ENCODE measurements at places on chromosomes 11 and 22.

DNA sequence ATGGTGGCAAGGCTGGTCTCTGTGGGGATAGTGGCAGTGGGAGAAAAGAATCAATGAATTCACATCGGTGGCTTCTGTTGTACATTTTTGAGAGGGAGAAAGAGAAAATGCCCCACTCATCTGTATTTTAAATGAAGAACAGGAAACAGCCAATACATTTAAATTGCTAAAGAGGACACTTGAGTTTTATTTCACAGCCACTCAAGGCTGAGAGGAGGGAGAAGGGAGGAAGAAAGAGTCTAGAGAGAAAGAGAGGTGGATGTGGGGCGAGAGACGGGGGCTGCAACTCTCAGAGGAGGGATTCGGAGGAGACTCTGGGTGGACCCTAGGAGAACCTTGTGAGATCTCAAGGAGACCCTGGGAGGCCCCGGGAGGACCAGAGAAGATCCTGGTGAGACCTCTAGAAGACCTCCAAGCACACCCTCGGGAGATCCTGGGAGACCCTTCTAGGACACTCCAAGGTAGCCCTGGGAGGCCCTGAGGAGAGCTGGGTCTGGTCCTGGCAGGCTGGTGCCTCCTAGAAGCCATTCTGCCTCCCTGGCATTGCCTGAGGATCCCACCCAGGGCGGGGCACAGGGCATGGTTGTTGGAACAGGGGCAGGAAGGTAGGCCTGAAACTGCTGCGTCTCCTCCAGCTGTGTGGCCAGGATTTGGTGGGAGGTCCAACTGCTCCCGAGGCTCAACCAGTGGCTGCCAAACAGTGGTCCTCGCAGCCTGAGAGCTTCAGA, 91.0 kb upstream of the SHISAL1 start:
- no peak overlapping the region for H3K4me3 ChIP-seq
- no peaks in the 10 kb centered on the region for H3K4me1 ChIP-seq
- H3K36me3 ChIP-seq = no peaks in the 10 kb centered on the region
- H3K27me3 ChIP-seq = no peaks in the 10 kb centered on the region

GRCh38 chr22:19605508-19606331, 81.5 kb upstream of the CLDN5 start:
- H3K36me3 ChIP-seq = no peaks in the 10 kb centered on the region
- H3K4me1 ChIP-seq = peaks cover 12% of the 10 kb centered on the region
- no peak overlapping the region for H3K4me3 ChIP-seq

GRCh38 chr11:15805726-15806125, 550.6 kb downstream of the SOX6 start:
- DNase-seq = no peak
- H3K27ac ChIP-seq = no peak overlapping the region
- no peak overlapping the region for H3K4me3 ChIP-seq
- H3K36me3 ChIP-seq = no peaks in the 10 kb centered on the region
- no peaks in the 10 kb centered on the region for H3K4me1 ChIP-seq

DNA sequence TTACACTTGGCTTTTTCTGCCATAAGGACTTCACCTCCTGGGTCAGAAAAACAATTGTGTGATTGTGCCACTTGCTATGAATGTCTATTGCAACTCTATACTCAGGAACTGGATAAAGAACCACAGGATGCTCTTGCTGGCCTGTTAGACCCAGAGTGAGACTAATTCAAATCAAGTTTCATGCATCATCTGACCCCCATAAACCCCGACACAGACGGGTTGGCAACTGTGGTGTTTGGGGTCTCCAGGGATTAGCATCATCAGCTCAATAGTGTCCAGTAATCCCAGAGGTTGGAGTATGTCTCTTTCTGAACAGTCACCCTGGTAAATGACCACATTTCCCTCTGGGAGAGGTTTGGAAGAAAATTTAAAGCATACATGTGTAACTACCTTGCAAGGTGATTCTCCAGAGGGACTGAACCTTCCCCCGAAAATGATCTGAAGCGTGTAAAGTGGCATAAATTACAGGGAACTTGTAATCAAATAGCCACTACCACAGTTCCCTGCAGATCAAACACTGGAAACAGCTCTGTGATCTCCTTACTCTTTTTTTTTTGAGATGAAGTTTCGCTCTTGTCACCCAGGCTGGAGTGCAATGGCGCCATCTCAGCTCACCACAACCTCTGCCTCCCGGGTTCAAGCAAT, 1097.6 kb downstream of the TBC1D22A start:
- DNase-seq = no peak
- no peaks in the 10 kb centered on the region for H3K27me3 ChIP-seq
- H3K4me1 ChIP-seq = no peaks in the 10 kb centered on the region
- no peak overlapping the region for H3K27ac ChIP-seq
- H3K36me3 ChIP-seq = no peaks in the 10 kb centered on the region

- no peak for DNase-seq
- no peak overlapping the region for H3K4me3 ChIP-seq
- H3K4me1 ChIP-seq = peaks cover 16% of the 10 kb centered on the region
- H3K27ac ChIP-seq = no peak overlapping the region
- peaks cover 49% of the 10 kb centered on the region for H3K36me3 ChIP-seq
- no peaks in the 10 kb centered on the region for H3K27me3 ChIP-seq
Measured at GRCh38 chr11:71454470-71455113, 1.6 kb downstream of the NADSYN1 start.

DNA sequence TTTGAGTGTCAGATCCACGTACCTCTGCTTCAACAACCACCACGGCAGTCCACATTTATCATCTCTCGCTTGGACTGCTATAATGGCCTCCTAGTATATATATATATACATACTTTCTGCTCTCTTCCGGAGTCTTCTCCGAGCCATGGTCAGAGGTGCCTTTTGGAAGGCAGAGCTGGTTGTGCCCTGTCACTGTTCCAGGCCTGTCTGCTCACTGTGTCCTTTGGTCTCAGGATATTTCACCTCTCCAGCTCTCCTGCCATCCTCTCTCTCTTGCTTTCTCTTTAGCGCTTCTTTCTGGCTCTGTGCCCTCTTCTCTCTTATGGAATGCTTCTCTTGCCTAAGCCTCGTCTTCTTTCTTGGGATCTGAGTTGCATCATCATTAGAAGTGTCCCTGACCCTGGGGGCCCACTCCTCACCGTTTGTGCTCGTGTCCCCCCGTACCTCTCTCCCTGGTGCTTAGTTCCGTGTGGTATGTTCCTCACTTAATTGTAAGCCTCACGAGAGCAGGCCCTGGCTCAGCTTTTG, 86.1 kb upstream of the RASSF10 start:
- peaks cover 21% of the 10 kb centered on the region for H3K36me3 ChIP-seq
- no peak for DNase-seq
- H3K27me3 ChIP-seq = no peaks in the 10 kb centered on the region
- H3K27ac ChIP-seq = no peak overlapping the region
- no peaks in the 10 kb centered on the region for H3K4me1 ChIP-seq

- H3K27me3 ChIP-seq = no peaks in the 10 kb centered on the region
- DNase-seq = no peak
- no peaks in the 10 kb centered on the region for H3K4me1 ChIP-seq
- no peak overlapping the region for H3K27ac ChIP-seq
- no peaks in the 10 kb centered on the region for H3K36me3 ChIP-seq
Measured at GRCh38 chr22:42108848-42109247, 18.3 kb upstream of the NDUFA6 start.

GRCh38 chr11:115608976-115609375, 104.8 kb upstream of the CADM1 start:
- peaks cover 18% of the 10 kb centered on the region for H3K4me1 ChIP-seq
- H3K27me3 ChIP-seq = no peaks in the 10 kb centered on the region

DNA sequence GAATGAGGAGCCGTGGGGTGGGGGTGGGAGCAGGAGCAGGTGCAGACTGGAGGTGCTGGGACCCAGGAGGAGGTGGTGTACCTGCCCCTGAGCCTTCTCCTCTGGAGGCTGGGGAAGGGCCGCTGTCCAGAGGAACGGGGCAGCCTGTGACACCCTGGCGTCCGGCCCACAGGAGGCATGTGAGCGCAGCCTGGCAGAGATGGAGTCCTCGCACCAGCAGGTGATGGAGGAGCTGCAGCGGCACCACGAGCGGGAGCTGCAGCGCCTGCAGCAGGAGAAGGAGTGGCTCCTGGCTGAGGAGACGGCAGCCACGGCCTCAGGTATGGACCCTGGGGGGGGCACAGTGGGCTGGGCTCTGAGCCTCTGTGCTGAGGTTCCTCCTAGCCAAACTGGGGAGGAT, 42.2 kb upstream of the GCAT start:
- H3K36me3 ChIP-seq = peaks cover 51% of the 10 kb centered on the region
- H3K27ac ChIP-seq = no peak overlapping the region
- H3K4me1 ChIP-seq = peaks cover 6% of the 10 kb centered on the region
- H3K27me3 ChIP-seq = no peaks in the 10 kb centered on the region
- H3K4me3 ChIP-seq = no peak overlapping the region

GRCh38 chr11:71301046-71301857, 48.9 kb upstream of the SHANK2 start:
- no peaks in the 10 kb centered on the region for H3K4me1 ChIP-seq
- H3K36me3 ChIP-seq = no peaks in the 10 kb centered on the region
- peaks cover 11% of the 10 kb centered on the region for H3K27me3 ChIP-seq
- DNase-seq = no peak

- DNase-seq = no peak
- no peaks in the 10 kb centered on the region for H3K27me3 ChIP-seq
- H3K36me3 ChIP-seq = peaks cover under 1% of the 10 kb centered on the region
- H3K4me1 ChIP-seq = peaks cover 10% of the 10 kb centered on the region
- no peak overlapping the region for H3K4me3 ChIP-seq
- H3K27ac ChIP-seq = no peak overlapping the region
Measured at GRCh38 chr11:7690648-7691047, 15.6 kb downstream of the OVCH2 start.

- no peaks in the 10 kb centered on the region for H3K4me1 ChIP-seq
- H3K27me3 ChIP-seq = no peaks in the 10 kb centered on the region
- H3K4me3 ChIP-seq = no peak overlapping the region
- DNase-seq = no peak
- H3K27ac ChIP-seq = no peak overlapping the region
- no peaks in the 10 kb centered on the region for H3K36me3 ChIP-seq
Measured at GRCh38 chr22:46625113-46625842, 5.1 kb downstream of the GRAMD4 start.

- H3K36me3 ChIP-seq = no peaks in the 10 kb centered on the region
- no peak overlapping the region for H3K27ac ChIP-seq
- H3K4me3 ChIP-seq = no peak overlapping the region
- H3K4me1 ChIP-seq = peaks cover 8% of the 10 kb centered on the region
- H3K27me3 ChIP-seq = no peaks in the 10 kb centered on the region
Measured at GRCh38 chr11:70621241-70621640, 222.9 kb downstream of the CTTN start.

DNA sequence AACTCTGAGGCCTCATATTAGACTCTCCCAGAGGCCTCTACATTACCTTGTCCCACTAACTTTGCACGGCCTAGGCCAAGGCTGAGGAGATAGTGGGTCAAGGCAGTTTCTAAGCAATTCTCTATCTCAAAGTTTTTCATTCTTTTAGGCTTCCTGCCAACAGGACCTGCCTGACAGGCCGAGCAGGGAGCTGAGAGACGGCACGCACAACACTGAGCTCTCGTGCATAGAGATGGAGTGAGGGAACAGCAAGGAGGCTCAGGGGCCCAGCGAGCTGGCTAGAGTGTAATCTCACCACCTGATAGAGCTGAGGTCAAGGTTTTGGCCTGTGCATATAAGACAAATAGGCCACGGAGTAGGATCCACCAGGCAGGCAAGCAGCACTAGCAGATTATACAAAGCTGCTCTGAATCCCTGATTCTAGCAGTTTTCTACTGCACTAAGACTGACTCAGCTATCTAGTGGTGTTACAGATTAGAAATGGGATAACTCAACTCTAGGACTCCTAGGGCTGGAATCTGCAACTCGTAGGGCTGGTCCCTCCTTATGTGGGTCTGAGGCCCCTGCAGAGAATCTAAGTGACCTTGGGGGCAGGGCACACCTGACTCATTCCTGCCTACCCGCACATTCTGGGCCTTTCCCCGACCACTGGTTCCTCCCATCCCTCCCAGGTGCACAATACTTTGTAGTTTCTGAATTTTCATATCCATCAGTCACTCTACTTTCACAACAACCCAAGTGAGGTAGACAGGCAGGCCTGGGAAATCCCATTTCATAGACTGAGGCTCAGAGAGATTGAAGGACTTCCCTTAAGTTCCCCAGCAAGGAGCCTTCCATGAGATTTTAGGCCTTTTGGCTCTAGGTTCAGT, 1.7 kb downstream of the CYB5R2 start:
- H3K27me3 ChIP-seq = peaks cover 10% of the 10 kb centered on the region
- DNase-seq = no peak
- H3K4me1 ChIP-seq = no peaks in the 10 kb centered on the region
- H3K36me3 ChIP-seq = peaks cover 27% of the 10 kb centered on the region

- peaks cover 33% of the 10 kb centered on the region for H3K4me1 ChIP-seq
- H3K4me3 ChIP-seq = peak overlapping the region; percentile 93
- no peaks in the 10 kb centered on the region for H3K27me3 ChIP-seq
- peak; percentile 91 for DNase-seq
- no peaks in the 10 kb centered on the region for H3K36me3 ChIP-seq
Measured at GRCh38 chr11:47186700-47187695, 764 bp upstream of the PACSIN3 start.

DNA sequence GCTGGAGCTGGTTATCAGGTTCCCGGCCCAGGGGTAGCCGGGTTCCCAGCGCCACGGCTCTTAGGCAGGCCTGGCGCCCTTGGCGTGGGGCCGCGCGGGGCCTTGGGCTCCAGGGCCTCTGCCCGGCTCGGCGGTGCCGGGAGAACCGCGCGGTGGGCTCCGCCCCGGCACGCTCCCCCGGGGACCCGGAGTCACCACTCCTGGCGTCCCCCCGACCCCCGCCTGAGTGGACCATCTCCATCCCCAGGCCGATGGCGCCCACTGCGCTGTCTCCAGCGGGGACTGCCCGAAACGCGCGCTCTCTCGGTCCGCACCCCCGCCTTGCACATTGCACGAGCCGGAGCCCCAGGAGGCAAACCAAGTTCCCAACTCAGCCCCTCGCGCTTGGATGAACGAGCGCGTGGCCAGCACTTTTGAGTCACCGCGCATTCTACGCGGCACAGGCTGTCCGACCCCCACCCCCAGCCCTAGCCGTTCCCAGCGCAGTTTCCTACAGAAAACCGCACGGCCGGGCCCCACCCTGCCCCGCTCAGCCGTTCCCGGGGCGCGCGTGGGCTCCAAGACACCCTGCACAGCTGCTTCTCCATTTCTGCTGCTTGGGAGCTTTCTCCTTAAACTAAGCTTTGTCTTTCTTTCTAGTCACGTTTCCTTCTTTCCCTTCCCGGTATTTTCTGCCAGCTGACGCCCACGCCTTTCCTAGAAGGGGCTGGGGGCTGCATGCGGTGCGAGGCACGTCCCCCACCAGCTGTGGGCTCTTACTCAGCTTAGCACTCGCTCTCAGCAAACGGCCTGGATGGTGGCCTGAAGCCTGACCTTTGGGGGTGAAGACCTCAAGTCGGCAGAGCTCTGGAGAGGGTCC, 650 bp upstream of the CHID1 start:
- peak; percentile 73 for DNase-seq
- no peaks in the 10 kb centered on the region for H3K27me3 ChIP-seq
- peak overlapping the region; percentile 72 for H3K4me3 ChIP-seq
- H3K36me3 ChIP-seq = peaks cover 5% of the 10 kb centered on the region
- peak overlapping the region; percentile 82 for H3K27ac ChIP-seq

DNA sequence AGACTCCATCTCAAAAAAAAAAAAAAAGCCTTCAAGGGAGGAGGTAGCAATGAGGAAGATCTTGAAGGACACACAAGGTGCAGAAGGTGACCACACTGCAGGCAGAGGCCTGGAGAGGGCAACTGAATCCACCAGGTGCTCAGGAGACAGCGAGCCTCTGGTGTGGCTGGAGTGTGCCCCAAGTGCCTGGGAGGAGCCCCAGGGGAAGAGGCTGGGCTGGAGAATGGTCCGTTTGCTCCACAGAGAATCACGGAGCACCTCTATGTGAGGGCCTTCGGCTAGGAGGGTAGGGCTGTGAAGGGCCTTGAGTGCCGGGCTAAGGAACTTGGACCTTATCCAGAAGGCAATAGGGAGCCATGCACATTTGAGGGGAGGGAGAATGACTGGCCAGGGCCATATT, 50.3 kb downstream of the ARRB1 start:
- no peak overlapping the region for H3K27ac ChIP-seq
- no peaks in the 10 kb centered on the region for H3K4me1 ChIP-seq
- no peak for DNase-seq
- H3K36me3 ChIP-seq = no peaks in the 10 kb centered on the region
- H3K4me3 ChIP-seq = no peak overlapping the region
